Mucosa of descending colon (tissue), 3 donors: ENCODE measurements at places on chromosomes 11 and 22. TPM values are rescaled to one million over a fixed set of nuclear protein-coding genes. Genes with fewer than 3 reads are reported as not detected.
A peak's percentile ranks its signal among the peaks of the same experiment; 100 is the strongest.

- DNase-seq, result no peak
Observed at GRCh38 chr11:128146926-128147605, 440.3 kb downstream of the ETS1 start.

GRCh38 chr11:111331711-111332479 is 33.5 kb downstream of the POU2AF3 start:
- no peak for DNase-seq

GRCh38 chr11:95922099-95922498 is 1.8 kb downstream of the MTMR2 start:
- DNase-seq, result no peak

DNA sequence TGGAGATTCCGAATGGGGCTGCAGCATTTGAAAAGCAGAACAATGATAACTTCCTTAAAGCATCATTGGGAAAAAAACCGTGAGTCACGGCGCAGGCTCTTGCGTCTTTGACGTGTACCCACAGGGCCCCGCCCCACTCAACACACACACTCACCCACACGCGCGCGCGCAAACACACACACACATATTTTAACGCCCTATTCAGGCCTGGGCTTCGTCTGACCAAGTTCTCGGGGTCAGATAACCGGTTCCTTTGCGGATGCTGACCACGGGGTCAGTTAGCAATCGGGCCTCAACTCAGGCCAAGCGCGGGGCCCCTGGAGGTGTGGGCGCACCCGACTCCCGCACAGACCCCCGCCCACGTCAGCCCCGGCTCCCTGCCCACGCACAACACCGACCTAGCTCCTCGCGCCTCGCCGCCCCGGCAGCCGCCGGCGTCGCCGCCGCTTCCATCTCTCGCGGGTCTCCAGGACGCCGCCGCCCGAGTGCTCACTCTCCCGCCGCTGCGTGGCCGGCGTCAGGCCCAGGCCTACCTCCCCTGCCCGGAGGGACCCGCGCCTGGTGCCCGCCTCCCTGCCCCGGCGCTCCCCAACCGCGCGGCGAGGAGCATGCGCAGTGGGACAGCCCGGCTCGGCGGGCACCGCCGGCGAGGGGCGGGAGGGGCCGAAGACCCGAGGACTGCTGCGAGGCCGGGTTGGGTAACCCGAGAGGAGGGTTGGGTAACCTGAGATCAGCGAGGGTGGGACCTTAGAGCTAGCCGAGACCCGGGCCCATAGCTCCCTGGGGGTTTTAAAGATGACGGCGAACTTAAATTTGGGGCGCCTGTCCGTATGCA is at the start of gene SLC36A4:
Gene SLC36A4, minus strand, starts transcription at position 612 of the 835 bp plus-strand sequence. Its CDS starts 159 bp downstream, at position 453.
- DNase-seq, result peak; percentile 95

DNA sequence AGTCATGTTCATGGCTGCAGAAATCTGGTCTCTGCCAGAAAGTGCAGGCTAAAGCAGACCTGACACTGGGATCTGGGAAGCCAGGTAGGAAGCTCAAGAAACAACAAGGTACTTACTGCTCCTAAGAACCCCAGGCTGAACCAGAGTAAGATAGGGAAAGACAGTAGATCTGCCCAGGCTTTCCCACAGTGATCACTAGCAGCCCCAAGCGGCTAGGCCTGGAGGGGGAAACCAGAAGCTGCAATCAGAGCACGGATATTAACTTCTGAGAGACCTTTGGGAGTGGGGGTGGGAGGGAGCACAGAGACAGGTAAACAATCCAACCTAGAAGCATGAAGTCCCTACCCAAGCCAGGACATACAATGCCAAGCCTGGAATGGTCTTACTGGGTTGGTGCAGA is 135.2 kb upstream of the C11orf58 start:
- no peak for DNase-seq

DNA sequence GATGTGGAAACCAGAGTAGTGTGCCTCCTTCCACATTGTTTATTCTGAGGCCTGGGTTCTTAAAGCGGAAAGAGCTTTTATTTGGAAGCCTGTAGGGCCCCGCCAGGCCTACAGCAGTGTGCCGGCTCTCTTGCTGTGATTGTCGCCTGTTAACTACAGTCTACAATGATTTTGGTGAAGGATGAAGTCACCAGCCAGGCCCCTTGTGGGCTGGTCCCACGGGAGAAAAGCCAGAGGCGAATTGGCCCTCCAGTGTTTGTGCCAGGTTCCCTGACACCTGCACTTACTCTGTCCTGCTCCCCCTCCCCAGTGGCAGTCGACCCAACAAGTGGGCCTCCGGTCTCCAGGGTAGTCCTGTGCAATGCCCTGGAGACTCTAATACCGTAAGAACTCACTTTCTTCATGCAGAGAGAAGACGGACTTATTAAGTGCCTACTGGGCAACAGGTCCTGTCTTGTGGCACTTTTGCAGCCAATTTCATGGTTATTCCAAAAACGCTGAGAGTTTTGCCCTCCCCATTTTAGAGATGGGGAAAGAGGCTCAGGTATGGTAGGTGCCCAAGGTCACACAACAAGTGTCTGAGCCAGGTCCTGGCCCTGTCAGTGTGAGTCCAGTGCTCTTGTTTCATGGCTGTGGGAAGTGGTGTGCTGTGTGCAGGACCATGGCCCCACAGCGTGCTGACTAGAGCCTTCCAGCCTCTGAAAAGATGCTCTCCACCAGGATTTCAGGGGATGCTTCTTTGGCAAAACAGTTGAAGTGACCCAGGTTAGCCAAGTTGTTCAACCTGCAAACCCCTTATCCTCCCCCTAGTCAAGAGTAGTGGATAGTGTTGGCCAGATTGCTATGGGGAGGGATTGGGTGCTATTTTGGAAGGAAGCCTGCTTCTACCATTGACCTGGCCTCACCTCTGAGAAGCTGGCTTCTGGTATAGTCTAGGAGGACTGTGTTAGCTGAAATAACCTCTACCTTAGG is 1.4 kb downstream of the MICAL2 start:
- no peak for DNase-seq

GRCh38 chr11:119051440-119052162 is 5.4 kb downstream of the HYOU1 start:
- peak; percentile 39 for DNase-seq

DNA sequence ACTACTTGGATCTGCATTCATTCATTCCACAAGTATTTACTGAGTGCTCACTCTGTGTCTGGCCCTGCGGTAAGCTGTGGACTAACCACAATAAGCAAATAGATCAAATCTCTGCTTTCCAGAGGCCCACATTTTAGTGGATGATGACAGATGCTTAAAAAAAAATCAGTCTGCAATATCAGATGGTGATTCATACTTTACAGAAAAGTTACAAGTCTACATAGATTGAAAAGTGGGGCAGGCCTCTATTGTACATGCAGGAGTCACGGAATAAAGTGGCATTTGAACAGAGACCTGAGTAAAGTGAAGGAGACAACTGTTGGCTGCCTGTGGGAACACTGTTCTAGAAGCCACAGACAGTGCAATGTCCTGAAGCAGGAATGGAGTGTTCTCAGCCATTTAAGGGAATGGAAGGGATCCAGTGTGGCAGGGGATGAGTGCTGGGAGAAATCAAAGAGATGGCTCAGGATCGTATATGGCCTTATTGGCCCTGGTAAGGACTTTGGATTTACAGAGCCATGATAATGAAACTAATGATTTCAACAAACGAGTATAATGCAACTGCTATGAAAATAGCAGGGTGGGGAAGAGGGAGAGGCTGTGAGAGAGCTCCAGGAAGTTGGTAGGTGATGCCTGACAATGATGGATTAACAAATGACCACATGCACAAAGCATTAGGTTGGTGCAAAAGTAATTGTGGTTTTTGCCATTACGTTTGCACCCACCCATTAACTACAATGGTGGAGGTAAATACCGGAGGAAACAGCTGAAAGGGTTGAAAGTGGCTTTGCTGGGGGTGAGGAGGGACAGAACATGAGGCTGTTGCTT is 31.1 kb downstream of the TMEM45B start:
- DNase-seq, result no peak

OR8K3 gene
- not detected for total RNA-seq

OR5A1 gene
- total RNA-seq, result not detected

GRCh38 chr22:26215736-26216135 is 46.5 kb downstream of the SEZ6L start:
- no peak for DNase-seq

PLEKHA7 gene
- total RNA-seq, result 120 TPM

DNA sequence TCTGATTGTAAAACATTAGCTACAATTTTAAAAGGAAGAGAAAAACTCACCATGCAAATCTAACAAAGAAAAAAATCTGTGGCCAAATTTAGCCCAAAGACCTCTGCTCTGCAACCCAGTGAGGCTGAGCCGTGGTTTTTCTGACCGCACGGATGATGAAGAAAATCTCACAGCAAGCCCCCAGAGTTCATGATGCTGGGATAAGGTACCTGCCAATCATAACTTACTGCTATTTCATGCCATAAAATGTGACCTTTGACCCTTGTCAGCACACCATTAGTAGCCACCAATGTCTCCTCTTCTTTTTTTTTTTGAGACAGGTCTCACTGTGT is 11.1 kb downstream of the CERK start:
- no peak for DNase-seq

DNA sequence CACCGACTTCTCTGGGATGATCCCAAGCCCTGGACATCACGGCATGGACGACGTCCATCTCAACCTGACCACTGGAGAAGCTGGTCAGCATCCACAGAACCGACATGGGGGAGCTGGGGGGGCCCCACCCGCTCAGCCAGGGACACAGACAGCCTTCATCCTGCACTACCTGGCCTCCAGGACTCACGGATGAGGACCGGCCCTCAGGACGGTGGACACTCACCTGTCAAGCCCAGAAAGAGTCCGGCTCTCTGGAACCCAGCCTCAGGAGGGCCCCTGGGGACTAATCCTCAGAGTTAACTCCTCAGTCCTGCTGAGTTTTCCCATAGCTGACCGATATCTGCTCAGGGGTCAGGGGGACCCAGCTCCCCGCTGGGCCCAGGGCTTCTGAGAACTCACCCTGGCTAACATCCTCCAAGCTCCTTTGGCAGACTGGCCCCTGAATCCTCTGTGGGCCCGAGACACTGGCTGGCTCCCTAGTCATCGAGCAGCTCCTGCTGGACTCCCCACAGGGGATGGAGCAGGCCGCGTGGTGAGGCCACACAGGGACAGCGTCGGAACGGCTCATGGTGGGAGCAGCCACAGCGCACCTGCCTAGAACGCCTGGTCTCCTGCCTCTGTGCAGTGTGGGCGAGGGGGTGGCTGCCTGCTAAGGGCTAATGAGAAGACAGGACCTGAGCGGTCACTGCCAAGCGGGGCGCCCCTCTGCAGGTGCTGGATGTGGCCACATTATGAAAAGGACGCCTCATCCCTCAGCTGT is 649.2 kb downstream of the BRD1 start:
- no peak for DNase-seq

GRCh38 chr11:9747828-9748227 is 84.0 kb downstream of the SWAP70 start:
- DNase-seq, result no peak

- DNase-seq, result no peak
Observed at GRCh38 chr11:118430956-118431355, 5.3 kb upstream of the KMT2A start.

MS4A15 gene
- total RNA-seq, result not detected

DNA sequence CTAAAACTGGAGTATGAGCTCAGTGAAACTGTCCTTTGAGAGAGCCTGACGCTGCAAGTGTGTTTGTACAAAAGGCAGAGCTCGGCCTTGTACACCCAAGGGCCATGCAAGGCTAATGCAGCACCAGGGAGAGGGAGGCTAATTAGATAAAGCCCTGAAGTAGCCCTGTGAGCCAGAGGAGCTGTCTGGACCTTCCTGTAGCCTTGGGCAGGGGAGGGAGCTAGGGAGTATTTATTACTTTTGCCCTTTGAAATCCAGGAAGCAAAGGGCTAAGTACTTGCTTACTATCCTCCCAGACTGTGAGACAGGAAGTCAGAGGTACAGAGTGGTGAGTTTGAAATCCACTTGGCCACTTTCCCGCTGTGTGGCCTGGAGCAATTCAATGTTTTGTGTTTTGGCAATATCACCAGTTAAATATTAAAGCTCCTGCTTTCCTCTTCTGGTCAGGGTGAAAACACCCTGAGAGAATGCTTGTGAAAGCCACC is 10.2 kb upstream of the LDHA start:
- DNase-seq, result no peak

DNA sequence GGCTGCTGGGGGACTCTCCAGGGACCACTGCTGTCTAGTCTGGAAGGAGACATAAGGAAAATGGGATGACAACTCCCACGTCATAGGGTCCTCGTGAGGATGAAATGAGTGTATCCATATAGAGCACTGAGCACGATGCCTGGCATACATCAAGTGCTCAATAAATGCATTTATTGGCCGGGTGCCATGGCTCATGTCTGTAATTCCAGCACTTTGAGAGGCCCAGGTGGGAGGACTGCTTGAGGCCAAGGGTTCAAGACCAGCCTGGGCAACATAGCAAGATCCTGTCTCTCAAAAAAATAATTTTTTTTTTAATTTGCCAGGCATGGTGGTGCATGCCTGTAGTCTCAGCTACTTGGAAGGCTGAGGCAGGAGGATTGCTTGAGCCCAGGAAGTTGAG is 12.2 kb upstream of the TPST2 start:
- DNase-seq, result no peak

RFPL2 gene
- total RNA-seq, result not detected

GRCh38 chr22:23695571-23696325 is 4.9 kb downstream of the RGL4 start:
- no peak for DNase-seq

CD3E gene
- total RNA-seq, result 9.7 TPM

LRRC32 gene
- 18.6 TPM for total RNA-seq

DNA sequence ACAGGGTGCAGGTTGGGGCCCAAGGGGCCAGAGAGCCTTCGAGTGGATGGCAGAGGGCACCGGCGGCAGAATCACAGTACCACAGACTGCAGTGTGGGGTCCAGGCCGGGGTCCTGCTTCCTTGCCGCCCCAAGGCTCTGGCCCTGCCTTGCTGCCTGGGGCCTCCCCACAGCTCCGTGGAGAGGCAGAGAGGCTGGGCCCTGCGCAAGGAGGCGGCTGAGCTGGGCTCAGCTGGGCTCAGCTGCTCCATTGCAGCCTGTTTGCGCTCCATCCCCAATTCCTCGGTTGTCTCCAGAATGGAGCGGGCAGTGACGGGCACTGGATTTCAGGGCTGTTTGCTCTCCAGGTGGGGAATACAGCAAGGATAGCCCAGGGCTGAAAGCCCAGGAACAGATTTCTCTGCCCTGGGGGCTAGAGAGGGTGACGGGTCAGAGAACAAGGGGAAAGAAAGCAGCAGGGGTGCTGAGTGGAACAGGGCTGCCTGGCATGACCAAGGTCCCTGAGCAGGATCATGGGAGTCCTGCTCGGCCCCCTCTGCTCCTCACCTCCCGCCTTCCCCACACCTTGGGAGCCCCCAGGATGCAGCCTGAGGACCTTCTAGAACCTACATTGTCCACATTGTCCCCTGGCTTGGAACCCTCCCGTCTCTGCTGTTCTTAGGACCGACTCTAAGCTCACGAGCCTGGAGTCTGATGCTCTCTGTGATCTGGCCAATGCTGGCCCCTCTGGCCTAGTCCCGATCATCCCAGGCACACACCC is 18.9 kb downstream of the MRGPRG start:
- no peak for DNase-seq

DNA sequence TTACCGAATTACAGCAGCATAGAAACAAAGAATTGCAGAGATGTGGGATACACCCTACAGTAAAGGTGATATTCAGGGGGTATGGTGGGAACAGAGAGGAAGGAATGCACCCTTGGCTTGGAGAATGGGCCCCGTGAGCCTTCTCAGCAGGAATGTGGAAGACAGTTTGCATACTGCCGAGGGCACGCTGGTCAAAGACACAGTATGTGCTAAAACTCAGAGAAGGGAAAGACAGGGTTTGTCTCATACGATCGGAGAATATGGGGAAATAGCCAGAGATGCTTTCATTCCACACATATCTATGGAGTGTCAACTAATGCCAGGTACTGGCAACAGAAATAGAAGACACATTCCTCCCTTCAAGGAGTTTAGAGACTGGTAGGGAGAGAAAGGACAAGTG is 36.9 kb downstream of the UBASH3B start:
- no peak for DNase-seq
